Foreskin melanocyte (primary cell): ENCODE measurements at places on chromosomes 12 and 14.

DNA sequence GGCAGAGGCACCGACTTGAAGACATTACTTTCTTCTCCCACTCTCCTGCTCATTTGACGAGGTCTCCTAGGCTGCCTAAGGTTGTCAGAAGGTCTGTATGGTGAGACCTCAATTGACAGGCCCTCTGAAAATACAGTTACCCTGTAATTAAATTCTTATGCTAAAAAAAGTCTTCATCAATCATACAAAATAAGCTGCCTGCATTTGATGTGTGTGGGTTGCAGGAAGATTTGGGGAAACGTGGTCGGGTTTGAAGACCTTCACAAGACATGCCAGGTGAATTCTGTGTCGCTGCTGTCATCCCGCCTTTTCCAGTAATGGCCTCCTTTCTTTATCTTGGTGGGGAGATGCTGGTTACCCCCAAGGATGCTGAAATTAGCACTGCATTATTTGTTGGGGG is 299.4 kb downstream of the CACNA1C start:
- DNase-seq, result no peak

- DNase-seq, result no peak
Observed at GRCh38 chr12:127125607-127126259, 1141.2 kb upstream of the TMEM132C start.

DNA sequence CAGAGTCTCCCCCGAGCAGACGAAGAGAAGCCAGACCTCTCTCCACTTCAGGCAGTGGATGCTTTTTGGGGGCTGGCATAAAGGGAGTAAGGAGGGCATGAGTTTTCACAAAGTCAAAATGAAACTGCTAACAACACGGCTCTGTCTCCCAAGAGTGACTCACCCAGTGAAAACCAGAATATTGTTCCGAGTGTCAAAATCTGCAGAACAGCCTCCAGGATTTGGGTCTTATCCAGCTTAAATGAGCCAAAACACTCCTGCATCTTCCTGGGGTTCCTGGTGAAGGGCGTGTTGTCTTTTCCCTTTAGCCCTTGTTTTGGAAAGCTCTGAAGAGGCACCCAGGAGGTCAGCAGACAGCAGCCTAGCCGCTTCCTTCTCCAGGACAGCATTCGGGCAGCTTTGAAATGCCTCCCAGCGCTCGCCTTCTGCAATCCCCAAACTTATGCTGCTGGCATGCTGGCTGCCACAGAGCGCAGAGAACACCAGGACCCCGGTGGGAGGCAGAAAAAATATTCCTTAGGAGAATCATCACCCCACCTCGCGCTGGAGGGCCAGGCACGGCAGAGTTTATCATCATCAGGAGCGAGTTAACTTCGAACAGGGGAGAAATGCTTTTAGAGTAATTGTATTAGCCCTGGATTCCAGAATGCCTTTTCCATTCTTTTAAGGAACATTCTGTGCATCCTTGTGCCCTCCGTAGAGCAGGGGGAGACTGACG is 117.7 kb upstream of the NCOR2 start:
- peak; percentile 71 for DNase-seq

GRCh38 chr14:101174522-101174838 is 271.0 kb upstream of the RTL1 start:
- no peak for DNase-seq

DNA sequence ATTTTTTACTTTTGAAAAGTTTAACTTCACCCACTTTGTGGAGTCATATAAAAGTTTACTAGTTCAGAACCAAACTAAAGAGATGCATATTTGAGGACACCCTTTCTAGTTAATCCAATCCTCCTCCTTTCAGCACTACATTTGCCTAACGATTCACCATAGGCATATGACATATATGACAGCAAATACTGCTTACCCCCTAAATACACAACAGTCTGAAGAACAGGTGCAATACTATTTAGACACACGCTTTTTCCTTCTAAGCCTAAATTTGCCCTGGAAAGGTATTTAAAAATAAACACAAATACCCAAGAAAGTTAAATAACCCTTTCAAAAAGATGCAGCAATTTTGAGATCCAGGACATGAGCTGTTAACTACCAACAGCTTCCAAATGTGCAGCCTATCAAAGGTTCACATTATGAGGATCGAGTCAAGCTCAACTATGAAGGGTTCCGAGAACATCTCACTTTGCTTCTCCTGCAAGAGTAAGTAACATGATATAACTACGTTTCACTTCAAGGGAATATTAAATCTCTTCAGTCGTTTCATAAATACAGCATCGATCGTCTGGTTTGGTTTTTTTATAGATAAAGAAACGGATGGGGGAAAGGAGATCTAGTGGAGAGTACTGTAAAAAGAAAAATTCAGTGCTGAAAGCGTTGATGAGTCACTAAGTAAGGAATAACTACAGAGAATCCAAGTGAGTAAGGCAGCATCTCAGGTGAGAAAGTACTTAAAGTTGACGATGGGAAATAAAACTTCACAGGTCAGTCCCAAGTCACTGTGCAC is 677 bp upstream of the AP4S1 start:
- DNase-seq, result no peak
